Activated CD4-positive, alpha-beta T cell treated with anti-CD3 and anti-CD28 coated beads, Interleukin-2, Interleukin-6, amounts not matched to agents 100 ng/mL and 50 ng/mL, durations not matched to agents 16 hours and 8 hours (primary cell): ENCODE measurements at places on chromosomes 1 and 21.

DNA sequence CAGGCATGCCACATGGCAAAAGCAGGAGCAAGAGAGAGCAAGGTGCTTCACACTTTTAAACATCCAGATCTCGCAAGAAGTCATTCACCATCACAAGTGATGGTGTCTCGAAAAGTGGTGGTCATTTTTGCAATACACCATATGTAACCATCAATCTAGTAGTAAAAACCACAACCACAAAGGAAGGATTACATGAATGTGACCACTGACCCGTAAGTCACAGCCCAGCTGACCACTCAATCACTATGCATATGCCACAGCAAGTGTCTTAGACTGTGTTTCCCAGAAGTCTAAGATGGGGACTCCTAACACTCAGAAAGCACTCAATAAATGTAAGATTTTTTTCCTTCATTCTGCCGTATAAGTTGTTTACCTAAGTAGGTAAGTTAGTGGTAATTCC lies 76.9 kb downstream of the FH start:
- no peak for DNase-seq

DNA sequence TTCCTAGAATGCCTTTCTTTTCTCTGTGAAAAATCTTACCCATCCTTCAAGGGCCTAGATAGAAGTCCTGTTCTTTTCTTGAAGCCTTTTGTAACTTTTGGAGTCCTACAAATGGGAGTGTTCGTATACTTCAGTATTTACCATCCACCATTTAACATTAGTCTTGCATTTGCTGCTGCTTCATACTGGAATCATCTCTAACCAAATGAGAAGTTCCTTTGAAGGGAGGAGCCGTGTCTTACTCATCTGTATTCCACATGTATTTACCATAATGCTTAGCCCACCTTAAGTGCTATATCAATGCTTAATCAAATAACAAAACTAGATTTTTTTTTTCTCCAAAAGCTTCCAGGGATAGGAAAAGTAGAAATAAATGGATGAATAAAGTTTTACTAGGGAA lies 7.1 kb downstream of the PRDX6 start:
- no peak for DNase-seq

GRCh38 chr1:15178571-15179484 lies 25.3 kb downstream of the TMEM51 start:
- DNase-seq = no peak

DNA sequence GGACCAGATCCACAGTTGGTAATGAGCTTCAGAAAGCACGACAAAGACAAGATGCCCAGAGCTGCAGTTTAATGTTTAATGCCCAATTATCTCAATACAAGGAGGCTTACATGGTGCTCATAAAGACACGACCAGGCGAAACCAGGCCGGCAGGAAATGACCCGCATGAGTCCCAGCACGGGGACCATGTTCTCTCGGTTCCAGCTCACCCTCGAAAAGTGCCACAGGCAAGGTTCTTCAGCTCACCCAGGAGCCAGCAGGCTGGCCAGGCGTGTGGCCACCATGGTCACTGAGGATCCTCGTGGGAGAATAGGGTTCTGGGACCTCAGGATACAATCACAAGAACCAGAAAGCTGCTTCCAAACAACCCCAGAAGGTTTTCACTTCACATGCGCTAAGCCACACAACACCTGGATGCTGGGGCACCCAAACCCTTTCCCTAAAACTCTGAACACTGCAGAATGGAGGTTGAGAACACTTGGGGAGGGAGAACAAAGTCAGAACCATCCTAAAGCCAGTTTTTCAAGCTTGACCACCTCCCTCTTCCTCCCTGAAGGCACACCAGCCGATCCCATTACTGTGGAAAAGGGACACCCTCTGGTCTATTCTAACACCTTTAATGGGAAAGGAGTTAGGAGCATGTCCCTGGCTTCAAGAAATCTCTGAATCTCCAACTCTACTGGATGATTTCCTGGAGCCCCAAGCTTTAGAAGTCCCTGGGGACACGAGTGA lies 22.6 kb upstream of the ASAP3 start:
- DNase-seq = no peak

- no peak for DNase-seq
Measured at GRCh38 chr21:28111151-28111619, 881.5 kb downstream of the LTN1 start.

DNA sequence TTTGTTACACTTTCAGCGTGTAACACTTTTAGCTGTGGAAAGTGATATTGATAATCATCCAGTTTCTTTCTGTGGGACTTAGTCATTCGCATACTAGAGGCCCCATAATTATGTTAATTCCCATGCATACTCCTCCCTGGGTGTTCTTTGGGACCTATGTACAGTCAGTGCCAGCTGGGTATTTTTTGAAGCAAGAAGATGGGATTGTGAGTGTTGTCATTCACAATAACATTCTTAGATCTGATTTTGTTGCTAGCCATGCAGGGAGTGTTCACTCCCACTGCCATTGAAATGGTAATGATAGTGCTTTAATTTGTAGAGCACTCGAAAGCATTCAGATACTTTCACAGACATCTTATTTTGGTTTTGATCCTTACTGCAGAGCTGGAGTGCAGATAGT lies 11.6 kb downstream of the SARS1 start:
- no peak for DNase-seq

DNA sequence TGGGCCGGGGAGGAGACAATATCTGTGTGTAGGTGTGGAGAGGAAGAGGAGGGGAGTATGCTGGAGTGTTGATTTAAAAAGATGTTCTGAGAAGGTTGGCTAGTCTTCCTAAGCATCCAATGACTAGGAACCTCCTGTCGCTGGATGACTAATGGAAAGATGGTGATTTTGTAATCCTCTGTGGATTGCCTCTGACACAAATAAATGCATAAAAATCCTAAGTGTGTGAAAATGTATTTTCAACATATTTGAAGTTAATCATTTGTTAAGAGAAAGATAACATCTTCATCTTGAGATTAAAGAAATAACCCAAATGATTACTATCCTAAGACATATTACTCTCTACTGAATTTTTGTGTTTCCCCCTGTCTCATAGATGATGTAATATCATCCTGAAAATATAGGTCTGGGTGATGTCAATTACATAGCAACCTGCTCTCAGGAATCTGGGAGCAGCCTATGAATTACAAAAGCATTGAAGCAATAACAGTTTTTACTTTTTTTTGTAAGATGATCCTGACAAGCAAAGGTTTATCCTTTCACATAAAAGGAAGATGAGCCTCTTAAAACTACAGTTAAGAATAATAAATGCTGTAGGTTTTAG lies 220.5 kb upstream of the MAP1LC3C start:
- no peak for DNase-seq

GRCh38 chr1:198304431-198304830 lies 147.6 kb downstream of the NEK7 start:
- no peak for DNase-seq

- no peak for DNase-seq
Measured at GRCh38 chr1:27099135-27099586, 55.8 kb downstream of the SLC9A1 start.

- DNase-seq = no peak
Measured at GRCh38 chr1:168379104-168379860, 98.6 kb downstream of the TBX19 start.

DNA sequence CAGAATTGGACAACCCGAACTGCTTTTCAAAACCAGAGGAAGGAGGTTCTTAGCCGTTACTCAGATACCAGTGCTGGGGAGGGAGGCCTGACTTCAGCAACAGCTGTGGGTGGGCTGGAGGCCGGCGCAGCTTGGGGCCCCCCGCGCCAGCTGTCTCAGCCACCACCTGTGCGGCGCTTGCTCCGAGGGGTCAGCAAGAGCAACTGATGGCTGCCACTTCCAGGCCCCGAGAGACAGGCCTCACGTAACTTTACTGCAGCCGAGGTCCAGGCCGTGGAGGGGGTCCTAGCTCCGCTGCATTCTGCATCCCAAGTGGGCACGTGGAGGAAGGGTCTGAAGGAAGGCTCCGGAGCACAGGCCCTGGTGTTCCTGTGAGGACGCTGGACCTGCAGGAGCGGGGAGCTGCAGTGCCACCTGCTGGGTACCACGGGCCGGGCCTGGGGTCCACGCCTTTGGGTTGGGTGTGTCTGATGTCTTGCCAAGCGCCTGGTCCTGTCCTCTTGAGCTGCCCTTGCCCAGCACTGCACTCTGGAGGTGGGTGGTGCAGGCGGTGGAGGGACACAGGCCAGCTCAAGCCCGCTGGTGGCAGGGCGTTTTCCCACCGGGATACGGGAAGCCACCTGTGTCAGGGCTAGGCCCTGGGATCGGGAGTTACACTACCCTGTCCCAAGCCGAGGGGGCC lies 9.8 kb downstream of the THAP3 start:
- peak; percentile 28 for DNase-seq

DNA sequence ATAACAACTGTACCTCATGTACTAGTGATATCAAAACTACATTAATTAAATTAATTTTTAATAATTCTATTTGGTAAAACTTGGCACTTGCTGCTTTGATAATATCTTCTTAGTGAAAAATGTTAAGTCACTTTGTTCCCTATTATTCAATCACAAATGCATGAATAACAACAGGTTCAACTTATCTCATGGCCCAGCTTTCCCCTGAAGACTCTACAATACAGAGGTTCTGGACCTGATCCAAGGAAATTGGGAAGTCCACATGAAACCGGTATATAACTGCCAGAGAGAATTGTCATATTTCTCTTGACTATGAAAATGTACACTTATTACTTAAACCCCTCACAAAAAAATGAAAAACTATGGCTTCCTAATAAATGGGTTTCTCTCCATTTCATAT lies 33.9 kb upstream of the PTPRC start:
- DNase-seq = no peak

DNA sequence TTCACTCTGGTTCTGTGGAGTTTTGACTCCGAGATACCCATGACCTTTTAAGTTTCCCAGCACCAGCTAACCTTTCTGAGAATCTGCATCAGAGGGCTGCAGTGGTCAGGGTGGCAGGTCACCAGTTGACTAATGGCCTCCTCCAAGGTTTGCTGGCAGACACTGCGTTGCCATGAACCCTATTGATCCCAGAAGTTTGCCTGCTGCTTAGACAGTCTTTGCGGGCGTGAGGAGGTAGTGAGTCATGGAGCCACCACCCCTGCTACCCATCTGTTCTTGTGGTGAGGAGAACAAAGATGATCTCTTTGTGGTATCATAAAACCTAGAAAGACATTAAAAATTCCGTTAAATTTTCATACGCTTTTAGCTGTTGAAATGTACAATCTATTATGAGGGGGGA lies 180.4 kb downstream of the FGGY start:
- DNase-seq = peak; percentile 76

DNA sequence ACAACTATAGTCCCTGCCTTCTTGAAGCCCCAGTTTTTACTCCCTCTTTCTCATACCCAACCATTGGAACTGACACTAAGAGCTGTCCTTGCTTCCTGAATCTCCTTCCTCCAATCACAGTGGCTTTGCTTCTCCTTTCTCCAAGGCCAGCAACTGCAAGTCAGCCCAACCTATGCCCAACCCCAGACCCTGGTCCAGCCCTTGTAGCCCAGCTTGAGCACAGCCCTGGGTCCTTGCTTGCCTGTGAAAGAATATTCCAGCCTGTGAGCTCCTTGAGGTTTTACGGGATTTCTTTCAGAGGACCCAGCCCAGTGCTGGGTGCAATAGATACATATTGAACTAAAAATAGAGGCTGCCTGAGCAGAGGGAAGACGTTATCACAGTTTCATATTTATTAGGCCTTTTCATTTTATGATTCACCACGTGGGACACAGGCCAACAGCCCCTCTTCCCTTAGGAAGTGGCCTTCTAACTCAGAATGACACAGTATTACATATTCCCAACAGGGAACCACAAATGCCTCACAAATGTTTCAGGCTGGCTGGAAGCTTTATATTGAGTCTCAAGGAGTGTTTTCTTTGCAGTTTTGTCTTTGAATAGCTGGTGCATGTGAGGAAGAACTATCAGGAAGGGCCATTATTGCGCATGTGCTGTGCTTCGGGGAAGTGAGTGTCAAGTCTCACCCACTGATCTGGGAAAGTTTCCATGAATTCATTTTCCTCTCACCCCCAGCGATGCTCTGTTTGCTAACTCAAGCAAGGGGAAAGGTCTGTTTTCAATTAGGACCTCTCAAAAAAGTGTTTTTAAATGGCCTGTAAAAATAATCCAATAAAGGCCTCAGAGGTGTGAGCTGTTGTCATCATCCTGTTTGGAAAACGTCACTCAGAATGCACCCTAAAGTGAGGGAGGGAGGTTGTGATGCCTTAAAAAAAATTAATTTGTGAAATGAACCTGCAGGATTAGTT lies 92.3 kb upstream of the NFIA start:
- DNase-seq = no peak

DNA sequence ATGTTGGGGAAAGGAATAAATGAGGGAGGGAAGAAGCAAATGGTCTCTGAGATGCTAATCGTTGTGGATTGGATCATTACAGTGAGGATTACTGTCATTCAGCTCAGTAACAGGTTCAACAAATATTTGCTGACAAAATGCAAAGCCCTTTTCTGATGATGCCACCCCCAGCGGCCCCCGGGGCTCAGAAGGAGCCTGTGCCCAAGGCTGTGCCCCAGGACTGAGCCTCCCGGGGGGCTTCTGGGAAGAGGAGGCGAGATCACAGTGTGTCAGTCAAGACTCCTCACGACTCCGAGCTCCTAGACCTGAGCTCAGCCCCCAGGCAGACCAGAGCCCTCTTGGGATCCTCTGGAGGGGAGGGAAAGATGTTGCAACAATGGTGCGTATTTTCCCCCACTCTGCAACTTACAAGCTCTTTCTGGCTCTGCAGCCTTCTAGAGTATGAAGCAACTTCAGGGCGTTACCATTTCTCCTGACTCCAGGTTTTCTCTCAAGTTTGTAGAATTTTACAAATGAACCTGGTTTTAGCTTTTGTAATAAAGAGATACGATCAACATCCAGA lies 20.8 kb downstream of the EPHA8 start:
- no peak for DNase-seq

GRCh38 chr1:67956116-67956515 lies 94.3 kb downstream of the DIRAS3 start:
- DNase-seq = no peak

DNA sequence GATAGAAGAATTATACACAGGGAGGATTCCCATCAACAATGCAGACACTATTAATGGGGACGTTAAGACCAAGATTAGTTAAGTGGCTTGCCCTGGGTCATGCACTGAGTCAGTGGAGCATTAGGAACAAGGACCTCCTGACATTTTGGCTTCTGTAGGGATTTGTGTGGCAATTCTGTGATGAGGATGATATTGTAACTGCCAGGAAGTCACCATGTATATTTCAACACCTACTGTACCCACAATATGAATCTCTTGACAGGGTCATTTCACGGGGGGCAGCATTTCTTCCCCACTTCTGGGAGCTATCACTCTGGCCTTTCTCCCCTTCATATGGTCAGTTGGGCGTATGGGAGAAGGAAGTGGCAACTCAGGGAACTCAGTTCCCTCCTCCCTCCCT lies 134.9 kb downstream of the RUNX1 start:
- DNase-seq = no peak

DNA sequence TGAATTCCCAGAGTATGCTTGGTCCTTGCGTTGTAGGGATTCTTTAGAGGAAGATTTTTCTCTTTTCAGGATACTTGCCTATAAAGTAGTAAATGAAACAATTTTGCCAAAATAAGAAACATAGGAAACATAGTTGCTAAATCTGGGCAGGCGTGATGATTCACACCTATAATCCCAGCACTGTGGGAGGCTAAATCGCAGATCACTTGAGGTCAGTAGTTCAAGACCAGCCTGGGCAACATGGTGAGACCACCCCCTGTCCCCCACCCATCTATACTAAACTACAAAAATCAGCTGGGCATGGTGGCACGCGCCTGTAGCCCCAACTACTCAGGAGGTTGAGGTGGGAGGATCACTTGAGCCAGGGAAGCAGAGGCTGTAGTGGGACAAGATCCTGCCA lies 4.9 kb downstream of the ARV1 start:
- DNase-seq = no peak
